Activated CD4-positive, alpha-beta T cell treated with anti-CD3 and anti-CD28 coated beads, Interleukin-2, Interleukin-4, amounts not matched to agents 100 ng/mL and 50 ng/mL, durations not matched to agents 16 hours and 8 hours (primary cell): ENCODE measurements at places on chromosomes 3 and 15.

DNA sequence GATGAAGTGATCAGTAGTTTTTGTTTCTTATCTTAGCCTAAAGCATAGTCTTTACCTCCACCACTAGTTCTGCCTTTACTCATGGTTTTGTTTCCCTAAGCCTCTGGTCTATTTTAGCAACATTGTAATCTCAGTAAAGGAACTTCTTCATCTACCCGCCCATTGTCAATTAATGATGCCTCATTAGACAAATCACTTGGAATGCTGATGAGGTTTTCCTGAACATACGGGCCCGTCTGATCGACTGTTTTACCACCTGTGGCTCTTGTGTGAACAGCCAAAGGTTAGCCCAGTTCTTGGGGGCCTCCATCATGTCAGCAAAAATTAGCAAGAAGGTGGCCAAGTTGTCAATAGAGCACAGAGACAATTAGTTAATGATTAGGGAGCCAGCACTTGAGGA, 470.1 kb upstream of the ARRDC4 start:
- no peak for DNase-seq

DNA sequence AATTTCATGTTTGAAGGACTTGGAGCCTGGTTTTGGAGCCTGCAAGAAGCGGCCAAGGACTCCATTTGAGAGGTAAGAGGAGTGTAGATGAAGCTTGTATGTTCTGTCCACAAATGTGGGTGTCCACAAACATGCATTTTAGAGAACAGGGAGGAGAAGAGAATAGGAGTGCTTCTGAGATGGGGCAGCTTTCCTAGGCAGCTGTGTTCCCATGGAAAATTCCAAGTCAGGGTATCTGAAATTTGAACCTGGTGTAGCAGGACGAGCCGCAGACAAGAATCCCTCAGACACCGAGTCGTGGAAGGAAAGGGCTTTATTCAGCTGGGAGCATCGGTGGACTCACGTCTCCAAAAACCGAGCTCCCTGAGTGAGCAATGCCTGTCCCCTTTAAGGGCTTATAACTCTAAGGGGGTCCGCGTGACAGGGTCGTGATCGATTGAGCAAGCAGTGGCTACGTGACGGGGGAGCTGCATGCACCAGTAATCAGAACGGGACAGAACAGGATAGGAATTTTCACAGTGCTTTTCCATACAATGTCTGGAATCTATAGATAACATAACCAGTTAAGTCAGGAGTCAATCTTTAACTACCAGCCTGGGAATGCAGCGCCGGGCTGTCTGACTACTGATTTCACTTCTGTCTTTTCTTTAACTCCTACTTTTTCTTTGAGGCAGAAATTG, 71.4 kb upstream of the WDR72 start:
- DNase-seq, result no peak

- no peak for DNase-seq
Measured at GRCh38 chr3:151795276-151795675, 18.6 kb upstream of the AADAC start.

- DNase-seq, result no peak
Measured at GRCh38 chr15:87268675-87269074, 987.9 kb downstream of the NTRK3 start.

DNA sequence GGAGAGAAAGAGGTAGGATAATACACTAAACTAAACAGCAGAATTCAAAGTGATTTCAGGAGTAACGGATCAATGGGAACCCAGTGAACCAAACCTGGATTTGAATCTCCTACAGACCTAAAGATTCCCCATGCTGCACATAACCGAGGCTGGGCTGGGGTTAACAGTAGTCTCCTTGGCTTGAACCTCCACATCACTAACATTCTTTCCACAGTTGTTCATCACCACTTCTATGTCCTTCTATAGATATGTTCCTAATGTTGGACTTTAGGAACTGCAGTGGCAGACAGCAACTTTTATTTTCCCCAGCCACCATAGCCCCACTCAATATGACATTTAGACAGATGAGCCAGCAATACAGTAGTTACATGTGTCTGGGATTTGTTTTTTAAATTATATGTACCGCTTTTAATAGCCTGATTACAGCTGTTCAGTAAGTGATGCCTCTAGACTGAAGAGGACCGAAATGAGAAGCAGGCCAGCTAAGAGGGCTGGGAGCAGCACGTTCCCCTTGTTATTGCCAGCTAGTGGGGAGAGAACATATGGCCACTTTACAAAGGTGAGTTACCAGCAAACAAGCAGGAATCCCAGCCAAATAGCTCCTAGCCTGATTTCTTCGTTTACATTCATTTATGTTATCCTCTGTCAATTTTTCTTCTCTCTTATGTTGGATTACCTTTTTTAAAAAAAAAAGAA, 472.6 kb upstream of the CDIN1 start:
- DNase-seq, result no peak

GRCh38 chr3:194273743-194274310, 77.3 kb downstream of the CPN2 start:
- no peak for DNase-seq

GRCh38 chr3:39154280-39155021, 1.1 kb upstream of the CSRNP1 start:
- no peak for DNase-seq

DNA sequence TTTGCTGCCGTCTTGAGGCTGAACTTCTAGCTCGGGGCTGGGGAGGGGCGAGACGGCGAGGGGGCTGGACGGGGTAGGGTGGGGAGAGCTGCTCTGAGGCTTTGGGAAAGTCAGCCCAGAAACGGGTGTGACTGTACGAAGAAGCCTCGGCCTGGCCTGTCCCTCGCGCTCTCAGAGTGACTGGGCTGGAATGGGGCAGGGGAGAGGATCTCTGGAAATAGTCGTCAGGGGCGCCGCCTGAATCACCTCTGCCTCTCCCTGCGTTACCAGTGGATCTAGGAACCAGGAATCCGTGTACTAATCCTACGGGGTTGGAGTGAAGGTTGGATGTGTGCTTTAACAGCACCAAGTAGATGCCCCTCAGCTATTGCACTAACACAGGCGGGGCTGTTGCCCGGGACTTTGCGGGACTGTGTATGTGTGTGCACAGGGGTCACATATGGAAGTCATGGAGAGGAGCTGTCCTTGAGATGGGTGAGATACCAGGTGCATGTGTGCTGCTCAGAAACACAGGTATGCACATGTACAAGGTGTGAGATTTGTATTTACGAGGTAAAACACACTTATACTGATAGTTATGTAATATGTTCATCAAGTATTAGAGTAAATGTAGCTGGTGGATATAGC, 591 bp downstream of the FOXL2NB start:
- DNase-seq, result no peak

- DNase-seq, result no peak
Measured at GRCh38 chr15:77753281-77753873, 120.7 kb upstream of the LINGO1 start.

DNA sequence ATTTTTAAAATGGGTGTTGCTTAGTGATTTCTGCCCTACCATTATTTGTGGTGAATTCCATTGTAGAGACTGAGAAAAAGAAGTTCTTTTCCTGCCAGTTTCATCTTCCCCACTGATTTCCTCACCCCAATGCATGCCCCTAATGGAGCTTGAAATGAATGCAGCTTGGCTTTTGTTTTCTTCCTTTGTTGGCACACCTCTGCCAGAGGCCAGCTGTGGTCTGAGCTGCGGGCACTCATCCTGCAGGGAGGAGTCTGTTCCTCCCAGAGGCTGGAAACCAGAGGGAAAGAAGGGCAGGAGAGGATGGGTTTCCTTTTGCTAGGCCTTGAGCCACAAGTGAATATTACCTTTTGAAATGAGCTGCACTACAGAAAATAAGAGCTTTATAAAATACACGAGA, 9.3 kb upstream of the ST8SIA2 start:
- no peak for DNase-seq

DNA sequence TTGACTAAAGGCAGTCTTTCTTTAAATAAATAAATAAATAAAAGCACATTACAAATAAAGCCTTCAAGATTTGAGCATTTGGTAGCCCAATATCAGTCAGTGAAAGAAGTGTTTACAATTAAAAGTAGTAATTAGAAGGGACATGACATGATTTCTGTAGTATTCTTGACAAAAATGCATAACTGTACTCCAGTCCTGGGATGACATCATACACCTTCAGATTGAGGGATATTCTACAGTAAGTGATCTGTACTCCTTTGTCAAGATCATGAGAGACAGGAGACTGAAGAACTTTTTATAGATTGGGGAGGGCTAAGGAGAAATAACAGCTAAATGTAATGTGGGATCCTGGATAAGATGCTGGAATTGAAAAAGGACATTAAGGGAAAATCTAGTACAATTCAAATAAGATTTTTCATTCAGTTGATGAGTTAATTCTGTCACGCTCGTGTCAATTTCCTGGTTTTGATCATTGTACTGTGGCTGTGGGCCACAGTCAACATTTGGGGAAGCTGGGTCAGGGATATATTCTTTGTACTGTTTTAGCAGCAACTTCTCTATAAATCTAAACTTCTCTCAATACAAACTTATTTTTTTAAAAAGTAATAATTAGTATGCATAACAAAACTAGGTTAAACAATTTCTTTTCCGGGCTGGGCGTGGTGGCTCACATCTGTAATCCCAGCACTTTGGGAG, 314.8 kb downstream of the PTPRG start:
- DNase-seq, result no peak

DNA sequence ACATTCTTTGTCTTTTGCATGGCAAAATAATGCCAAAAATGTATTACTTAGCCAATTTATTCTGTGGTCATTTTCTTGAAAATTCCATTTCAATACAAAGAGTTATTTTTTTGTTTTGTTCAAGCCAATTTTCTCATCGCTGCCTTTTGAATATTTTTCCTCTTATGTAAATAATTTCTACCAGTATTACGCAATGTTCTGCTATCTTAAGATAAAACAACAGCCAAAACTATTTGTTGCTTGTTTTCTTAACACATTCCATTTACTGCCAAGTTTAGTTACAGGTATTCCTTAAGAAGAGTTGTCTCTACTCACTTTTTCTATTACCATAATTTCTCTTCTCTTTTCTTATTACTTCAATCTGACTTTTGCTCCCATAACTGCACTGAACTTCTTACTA, 163.1 kb downstream of the ROBO1 start:
- DNase-seq, result no peak

- DNase-seq, result no peak
Measured at GRCh38 chr3:72288955-72289691, 504.2 kb upstream of the PROK2 start.

DNA sequence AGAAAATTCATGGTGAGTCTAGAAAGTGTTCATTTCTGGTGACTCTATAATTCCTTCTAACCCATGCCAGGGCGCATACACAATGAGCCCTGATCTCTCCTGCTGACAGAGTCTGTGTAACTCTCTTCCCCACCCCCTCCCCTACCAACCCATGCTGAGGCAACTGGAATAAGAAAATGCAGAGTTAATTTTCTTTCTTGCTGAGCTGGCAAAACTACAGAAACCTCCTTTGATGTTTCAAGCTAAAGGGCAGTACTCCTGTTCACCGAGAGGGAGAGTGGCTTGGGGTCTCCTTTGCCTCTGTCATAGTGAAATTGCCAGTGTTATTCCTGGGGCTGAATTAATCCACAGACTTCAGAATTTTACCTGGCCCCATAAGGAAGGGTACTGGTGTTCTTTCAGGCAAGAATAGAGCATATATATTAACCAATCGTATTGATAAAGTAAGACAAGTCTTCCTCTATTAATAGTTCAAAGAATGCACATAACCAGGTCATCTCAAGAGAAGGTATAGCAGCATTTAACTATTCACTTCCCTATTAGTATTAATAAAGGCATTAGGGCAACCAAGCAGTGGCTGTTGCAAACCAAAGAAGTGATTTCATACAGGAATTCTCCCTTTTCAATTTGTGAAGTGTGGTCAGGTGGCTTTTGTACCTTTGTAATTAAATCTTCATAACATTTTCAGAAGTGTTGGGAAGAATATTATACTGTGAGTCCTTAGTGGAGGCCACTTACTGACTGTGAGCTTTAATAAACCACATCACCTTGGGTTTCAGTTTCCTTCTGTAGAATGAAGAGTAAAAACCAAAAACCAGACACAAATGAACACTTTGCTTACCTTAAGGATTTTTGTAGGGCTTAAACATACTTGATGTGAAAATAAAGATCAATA, 4.1 kb downstream of the GAP43 start:
- no peak for DNase-seq

GRCh38 chr3:63538919-63539318, 113.6 kb upstream of the SNTN start:
- DNase-seq, result no peak

GRCh38 chr3:18483226-18483625, 58.1 kb upstream of the SATB1 start:
- DNase-seq, result no peak

GRCh38 chr3:65303431-65303830, 615.6 kb upstream of the ADAMTS9 start:
- DNase-seq, result no peak

DNA sequence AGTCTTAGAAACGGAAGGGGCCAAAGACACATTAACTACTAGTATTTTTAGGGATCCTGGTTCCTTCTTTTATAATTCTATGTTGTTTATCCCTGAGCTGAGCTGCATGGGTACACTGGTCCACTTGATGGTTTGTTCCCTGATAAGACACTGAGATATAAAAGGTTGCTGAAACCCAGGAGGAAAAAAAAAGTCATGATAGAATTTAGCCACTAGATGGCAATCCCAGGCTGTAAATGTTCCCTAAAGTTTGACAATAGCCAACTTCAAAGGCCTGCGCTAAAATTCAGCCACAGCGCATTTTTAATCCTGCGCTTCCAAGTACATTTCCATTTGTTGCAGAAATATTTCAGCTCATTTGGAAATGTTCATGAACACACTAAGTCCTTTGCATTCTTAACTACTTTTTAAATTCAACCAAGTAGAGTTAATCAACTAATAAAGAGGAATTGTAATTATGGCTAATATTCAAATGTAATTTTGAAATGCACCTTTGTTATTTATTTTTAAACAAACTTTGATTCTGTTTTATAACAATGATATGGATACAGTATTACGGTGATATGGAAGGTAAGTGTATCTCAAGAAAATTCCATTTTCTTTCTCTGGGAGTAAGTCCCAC, 249.3 kb upstream of the FEZF2 start:
- peak; percentile 36 for DNase-seq

DNA sequence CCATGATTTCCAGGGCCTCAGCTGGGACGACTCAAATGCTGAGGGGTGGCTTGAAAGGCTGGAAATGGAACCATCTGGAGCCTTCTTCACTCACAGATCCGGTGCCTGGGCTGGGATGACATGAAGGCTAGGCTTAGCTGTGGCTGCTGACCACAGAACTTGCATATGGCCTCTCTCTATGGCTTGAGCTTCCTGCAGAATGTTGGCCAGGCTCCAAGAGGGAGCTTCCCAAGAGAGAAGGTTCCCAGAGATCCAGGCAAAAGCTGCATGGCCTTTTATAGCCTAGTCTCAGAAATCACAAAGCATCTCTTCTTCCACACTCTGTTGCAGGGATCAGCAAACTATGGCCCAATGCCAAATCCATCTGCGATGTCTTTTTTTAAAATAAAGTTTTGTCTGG, 44.8 kb downstream of the GATM start:
- no peak for DNase-seq
